NCI-H524 (cell line): ENCODE measurements at places on chromosomes 6 and 20.

DNA sequence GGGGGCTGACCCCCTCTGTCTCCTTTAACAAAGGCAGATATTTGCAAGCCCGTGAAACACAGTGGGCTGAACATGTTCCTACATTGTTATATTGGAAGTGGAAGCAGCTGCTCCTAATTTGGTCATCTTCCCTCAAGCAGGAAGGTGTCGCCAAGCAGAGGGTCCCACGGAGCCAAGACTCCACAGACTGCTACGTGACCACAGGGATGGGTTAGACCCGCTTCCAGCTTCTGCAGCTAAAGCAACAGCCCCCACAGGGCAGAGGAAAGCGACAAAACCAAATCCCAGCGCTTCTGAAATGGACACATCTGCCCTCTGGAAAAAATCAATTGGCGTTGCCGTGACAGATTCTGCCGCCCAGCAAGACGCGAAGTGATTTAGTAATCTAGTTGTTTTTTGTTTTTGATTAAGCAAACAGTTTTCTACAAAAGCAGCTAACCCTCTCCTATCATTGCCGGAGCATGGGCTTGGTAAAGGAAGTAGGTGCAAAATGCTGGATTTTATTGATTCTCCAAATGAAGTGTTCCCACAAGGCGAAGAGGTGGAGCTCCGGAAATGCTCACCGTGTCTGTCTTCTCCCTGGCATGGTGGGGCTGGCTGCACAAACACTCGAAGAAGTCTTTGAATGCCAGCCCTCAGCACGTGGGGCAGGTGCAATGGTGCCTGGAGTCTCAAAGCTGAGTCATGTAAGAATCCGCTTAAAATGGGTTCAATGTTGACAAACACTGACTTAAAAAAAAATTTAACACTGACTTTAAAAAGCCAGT lies 79.4 kb upstream of the FRMD1 start:
- DNase-seq, result peak; percentile 24

- no peak for DNase-seq
These were observed 437.3 kb upstream of the HTR1E start for GRCh38 chr6:86500035-86500434.

GRCh38 chr20:34941226-34941625 lies 14.4 kb downstream of the GSS start:
- no peak for DNase-seq

- no peak for DNase-seq
These were observed 132.3 kb downstream of the RALGAPA2 start for GRCh38 chr20:20580139-20580538.

- DNase-seq, result no peak
These were observed 15.5 kb downstream of the MRPS18A start for GRCh38 chr6:43671801-43672690.

DNA sequence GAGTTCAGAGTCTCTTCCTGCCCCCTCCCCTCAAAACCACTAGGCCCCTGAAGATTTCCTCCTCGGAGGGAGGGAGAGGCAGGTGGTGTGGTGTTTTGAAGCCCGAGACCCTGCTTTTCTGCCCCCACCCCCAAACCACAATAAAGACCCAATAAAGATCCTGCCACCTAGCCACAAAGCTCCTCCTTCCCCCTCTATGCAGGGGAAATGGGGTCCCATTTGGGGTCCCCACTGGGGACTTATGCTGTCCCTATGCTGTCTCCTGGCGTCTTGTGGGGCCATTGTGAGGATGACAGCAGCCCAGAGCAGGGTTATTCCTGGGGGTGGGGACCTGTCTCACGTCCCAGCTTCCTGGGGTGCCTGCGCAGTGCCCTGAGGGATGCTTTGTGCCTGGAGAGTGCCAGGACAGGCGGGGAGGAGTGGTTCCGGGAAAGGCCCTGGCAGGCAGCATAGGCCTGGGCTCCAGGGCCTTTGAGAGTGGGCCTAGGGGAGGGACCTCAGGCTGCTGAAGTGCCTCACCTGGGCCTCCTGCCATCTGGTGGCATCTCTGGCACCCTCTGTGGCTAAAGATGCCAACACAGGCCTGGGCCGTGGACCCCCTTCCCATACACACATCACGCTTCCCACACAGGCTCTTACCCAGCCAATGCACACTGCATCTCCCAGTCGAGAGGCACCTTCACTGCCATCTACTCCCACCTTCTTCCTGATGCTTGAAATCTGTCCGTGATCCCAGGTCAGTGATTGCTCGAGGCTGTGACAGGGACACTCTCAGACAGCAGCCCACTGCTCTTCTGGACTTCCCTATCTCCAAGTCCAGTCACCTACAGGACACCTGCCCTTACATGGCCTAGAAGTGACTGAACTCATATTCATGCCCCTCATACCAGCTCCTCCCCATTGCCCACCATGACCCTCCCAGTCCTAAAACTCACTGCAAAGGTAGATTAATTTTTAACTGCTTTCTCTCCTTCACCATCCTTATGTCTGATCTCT lies 7.9 kb upstream of the ARMC12 start:
- no peak for DNase-seq

GRCh38 chr6:106773996-106774629 lies 144.7 kb downstream of the QRSL1 start:
- DNase-seq, result no peak

GRCh38 chr6:16909658-16910360 lies 148.5 kb upstream of the ATXN1 start:
- DNase-seq, result no peak

DNA sequence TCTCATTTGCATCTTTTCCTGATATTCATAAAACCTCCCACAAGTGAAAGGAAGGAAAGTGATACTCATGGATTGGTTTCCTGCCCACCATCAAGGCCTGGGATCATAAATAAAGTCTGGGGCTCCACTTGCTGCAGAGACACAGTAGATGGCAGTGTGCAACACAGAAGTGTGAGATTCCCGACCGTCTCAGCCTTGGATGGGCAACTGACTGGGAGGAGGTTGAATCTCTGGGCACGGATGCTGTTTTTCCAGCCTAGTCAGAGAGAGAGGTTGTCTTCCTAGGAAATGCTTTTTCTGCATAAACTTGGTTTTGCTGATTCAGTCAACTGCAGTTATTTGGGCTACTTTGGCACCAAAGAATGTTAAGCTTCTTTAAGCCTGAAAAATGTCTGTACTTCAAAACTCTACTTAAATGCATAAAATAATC lies 9.9 kb upstream of the RFPL4B start:
- peak; percentile 78 for DNase-seq

- peak; percentile 11 for DNase-seq
These were observed 3.9 kb upstream of the PRDM13 start for GRCh38 chr6:99602520-99603420.

DNA sequence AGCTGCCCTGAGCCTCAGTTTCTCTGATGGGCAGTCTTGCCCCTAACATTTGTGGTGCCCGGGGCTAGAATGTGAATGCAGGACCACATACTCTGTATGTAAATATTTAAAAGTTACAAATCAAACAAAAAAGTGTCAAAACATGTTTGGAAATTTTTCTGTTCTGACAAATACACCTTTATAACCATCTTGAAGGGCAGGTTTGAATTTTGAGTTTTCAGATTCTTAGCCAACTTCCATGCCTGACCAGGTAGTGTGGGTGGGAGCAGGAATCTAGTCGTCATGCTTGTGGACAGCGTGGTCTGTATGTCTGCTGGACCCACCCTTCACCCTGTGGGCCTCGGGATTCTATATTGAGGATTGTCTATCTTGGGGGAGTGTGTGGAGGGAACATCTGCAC lies 325.1 kb downstream of the SOX4 start:
- DNase-seq, result no peak

DNA sequence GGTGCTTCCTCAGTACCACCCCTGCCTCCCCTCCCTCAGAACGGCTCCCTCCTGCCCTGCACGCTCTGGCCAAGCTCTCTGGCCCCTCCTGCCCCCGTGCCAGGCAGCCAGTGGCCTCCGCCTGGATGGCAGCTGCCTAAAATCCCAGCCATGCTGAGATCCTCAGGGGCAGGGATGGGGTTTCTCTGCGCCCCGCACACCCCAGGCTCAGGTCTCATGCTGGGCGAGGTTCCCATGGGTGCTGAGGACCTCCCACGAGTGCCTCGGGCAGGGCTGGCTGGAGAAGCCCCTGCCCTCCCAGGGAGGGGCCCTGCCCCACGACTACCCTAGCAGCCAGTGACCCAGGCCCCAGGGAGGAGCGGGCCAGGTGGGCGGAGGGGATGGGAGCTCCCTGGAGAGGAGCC lies 2.7 kb downstream of the PTK6 start:
- no peak for DNase-seq

DNA sequence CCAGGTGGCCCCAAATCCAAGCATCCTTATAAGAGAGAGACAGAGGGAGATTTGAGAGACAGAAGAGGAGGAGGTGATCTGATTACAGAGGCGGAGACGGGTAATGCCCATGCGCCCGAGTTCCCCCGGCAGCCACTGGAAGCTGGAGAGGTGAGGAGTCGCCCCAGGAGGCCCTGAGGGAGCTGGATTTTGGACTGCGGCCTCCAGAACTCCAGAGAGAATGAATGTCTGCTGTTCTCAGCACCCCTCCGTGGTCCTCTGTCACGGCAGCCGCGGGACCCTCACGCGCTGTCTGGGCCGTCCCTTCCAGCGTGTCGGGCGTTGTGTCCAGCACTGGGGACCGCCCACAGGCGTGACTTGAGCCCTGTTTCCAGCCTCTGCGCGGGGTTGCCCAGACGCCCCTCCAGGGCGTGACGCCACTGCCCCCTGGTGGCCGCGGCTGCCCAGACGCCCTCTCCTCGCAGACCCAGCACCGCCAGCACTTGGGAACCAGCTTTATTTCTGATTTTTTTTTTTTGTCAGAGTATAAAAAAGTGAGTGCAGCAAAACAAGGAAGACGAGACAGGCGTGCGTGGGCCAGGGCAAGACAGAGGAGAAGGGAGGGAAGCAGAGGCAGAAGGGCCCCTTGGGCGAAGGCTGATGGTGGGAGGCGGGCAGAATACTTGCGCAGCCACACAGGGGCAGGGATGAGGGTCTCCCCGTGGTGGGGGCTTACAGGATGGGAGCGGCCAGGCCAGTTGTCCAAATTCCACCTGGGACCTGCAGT lies 4.1 kb upstream of the ZNF512B start:
- DNase-seq, result peak; percentile 88

- no peak for DNase-seq
These were observed 117.5 kb downstream of the FLRT3 start for GRCh38 chr20:14219801-14220461.

DNA sequence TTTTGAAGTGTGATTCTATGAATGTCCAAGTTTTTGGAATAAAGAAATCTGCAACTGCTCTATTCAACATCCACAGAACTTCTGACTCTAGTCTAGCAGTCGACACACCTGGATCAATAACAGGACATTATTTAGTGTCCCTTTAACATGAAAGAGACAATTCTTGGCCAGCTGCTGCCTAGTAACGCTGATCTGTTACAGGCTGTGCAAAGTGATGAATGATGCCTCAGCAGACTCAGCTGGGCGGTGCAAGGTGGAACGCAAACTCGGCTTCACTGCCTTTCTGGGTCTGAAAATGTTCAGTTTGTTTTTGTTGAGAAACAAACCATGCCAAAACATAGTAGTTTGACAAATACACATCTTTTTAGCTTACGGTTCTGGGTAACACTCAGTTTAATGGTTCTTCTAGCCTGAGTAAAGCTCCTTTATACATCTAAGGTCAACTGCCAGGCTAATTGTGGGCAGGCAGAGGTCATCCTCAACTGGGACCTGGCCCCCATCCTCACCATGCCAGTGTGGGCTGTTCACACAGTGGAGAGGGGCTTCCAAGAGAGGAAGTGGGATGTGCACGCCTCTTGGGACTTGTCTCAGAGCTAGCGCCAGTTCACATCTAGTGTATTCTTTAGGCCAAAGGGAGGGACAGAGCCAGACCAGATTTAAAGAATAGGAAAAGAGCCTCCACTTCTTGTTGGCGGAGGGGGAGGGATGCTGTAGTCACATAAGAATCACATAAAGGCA lies 879.7 kb downstream of the QKI start:
- no peak for DNase-seq

DNA sequence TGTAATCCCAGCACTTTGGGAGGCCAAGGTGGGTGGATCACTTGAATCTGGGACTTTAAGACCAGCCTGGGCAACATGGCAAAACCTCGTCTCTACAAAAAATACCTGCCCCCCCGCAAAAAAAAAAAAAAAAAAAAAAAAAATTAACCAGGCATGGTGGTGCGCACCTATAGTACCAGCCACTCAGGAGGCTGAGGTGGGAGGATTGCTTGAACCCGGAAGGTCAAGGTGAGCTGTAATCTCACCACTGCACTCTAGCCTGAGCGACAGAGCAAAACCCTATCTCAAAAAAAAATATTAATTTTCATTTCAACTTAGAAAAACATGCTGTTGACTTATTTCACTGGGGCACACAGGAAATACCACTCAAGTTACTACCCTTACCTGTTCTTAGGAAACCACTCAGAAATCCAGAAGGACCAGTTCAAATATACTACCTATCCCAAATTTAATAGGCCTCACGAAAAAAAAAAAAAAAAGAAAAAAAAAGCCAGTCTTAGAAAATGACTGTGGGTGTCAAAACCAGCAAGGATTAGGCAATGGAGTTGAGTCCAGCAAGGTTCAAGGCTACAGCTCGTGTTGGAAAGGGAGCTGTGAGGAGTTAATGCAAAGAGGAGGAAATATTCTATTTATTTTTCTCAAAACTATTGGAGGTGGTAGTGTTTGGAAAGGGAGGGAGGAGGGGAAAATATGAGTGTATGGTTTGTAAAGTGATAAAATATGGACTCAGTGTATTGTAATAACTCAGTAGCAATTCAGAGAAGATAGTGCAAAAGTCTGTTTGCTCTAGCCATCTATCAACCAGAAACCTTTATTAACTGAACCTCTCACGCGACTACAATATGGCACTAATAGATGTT lies 33.9 kb upstream of the PIM1 start:
- DNase-seq, result no peak

GRCh38 chr6:164097551-164098398 lies 683.3 kb downstream of the QKI start:
- no peak for DNase-seq

DNA sequence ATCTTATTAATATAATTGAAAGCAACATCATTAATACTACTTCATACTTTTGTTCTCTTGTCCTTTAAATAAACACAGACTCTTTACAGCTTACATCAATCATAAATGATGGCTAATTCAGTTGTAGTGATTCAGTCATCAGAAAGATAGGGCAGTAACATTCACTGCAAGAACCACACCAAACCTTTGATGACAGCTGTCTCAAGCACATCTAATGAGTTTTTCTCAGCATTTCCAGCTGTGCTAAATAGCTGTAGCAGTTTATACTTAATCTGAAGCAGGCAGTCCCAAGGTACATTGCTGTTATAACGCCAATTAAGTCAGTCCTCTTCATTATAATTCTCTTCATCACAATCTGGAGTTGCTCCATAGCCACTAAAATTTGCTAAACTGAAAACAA lies 45.7 kb downstream of the PREP start:
- DNase-seq, result peak; percentile 72

GRCh38 chr6:161383951-161384350 lies 110.1 kb upstream of the AGPAT4 start:
- no peak for DNase-seq

GRCh38 chr6:40695114-40695513 lies 108.0 kb upstream of the LRFN2 start:
- DNase-seq, result peak; percentile 13
